ENCODE measurements at places on chromosomes 13 and 19.

- no peak for DNase-seq
These were observed 3.1 kb downstream of the SLC17A7 start for GRCh38 chr19:49438261-49438660.

- peak; percentile 93 for DNase-seq
These were observed 164.7 kb downstream of the KATNAL1 start for GRCh38 chr13:30142486-30143211.

- DNase-seq = peak; percentile 3
These were observed 47.7 kb upstream of the MAB21L1 start for GRCh38 chr13:35524171-35524570.

- no peak for DNase-seq
These were observed 4.9 kb downstream of the ACP4 start for GRCh38 chr19:50794876-50795663.

DNA sequence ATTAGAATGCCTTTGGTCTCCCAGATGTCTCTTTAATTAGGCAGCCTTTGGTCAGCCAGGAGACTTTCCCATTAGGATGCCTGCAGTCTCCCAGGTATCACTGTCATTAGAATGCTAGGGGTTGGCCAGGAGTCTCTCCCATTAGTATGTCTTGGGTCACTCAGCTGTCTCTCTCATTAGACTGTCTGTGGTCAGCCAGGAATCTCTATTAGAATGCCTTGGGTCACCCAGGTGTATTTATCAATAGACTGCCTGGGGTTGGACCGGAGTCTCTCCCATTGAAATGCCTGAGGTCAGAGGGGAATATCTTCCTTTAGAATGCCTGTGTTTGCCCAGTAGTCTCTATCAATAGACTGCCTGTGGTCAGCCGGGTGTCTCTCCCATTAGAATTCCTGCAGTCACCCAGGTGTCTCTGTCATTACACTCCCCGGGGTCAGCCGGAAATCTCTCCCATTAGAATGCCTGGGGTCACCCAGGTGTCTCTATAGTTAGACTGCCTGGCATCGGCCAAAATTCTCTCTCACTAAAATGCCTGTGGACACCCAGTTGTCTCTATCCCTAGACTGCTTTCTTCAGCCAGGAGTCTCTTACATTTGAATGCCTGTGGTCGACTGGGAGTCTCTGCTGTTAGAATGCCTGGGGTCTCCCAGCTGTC is 1460.3 kb downstream of the UQCRFS1 start:
- DNase-seq = no peak

Data from fibroblast of gingiva (primary cell).